ENCODE measurements at places on chromosomes 1 and 21. TPM values are rescaled to one million over a fixed set of nuclear protein-coding genes. Genes with fewer than 3 reads are reported as not detected.
A peak's percentile ranks its signal among the peaks of the same experiment; 100 is the strongest.

The CD84 gene
- total RNA-seq = 13.5 TPM

The GNAT2 gene
- not detected for total RNA-seq

The IL12RB2 gene
- total RNA-seq = 9.4 TPM

The CRNN gene
- 0.72 TPM for total RNA-seq

The CYP4X1 gene
- total RNA-seq = not detected

The TSPEAR gene
- not detected for total RNA-seq

The C1QB gene
- total RNA-seq = 201 TPM

The FUBP1 gene
- 126 TPM for total RNA-seq

The FCGR3B gene
- 5.5 TPM for total RNA-seq

The VWA5B1 gene
- total RNA-seq = 0.24 TPM

The MYCBP gene
- total RNA-seq = 9.4 TPM

The ELAPOR1 gene
- total RNA-seq = 1.9 TPM

The LRRC71 gene
- not detected for total RNA-seq

DNA sequence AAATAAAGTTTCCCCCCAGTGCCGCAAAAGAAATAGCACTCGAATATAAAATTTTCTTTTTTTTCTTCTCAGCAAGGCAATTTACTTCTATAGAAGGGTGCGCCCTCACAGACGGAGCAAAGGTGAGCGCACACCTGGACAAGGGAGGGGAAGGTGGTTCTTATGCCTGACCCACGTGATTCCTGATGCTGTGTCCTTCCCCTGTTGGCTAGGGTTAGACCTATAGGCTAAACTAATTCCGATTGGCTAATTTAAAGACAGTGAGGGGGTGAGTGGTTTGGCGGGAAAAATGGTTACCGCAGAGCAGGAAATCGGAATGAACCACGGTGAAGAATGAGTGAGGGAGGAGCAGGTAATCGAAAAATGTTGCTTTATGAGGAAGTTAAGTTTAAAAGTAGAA is 607 bp upstream of the FAAH start:
- DNase-seq = no peak

DNA sequence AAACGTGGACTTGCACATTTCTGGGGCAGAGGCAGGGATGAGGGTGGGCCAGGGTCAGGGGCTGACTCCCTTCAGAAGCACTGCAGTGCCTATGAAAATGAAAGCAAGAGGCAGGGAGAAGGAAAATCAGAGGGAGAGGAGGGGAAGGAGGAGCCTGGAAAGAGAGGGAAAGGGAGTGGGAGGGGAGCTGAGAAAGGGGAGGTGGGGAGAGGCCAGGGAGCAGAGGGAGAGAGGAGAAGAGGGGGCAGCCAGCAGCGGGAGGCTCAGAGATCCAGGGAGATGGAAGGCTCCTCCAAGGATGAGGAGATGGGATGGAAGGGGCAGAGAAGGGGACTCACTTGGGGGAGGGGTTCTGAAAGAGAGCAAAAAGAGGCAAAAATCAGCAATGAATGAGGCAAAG is 96.3 kb upstream of the KLHDC7A start:
- DNase-seq = peak; percentile 79

- DNase-seq = no peak
Observed at GRCh38 chr1:243798726-243799125, 51.3 kb downstream of the AKT3 start.

DNA sequence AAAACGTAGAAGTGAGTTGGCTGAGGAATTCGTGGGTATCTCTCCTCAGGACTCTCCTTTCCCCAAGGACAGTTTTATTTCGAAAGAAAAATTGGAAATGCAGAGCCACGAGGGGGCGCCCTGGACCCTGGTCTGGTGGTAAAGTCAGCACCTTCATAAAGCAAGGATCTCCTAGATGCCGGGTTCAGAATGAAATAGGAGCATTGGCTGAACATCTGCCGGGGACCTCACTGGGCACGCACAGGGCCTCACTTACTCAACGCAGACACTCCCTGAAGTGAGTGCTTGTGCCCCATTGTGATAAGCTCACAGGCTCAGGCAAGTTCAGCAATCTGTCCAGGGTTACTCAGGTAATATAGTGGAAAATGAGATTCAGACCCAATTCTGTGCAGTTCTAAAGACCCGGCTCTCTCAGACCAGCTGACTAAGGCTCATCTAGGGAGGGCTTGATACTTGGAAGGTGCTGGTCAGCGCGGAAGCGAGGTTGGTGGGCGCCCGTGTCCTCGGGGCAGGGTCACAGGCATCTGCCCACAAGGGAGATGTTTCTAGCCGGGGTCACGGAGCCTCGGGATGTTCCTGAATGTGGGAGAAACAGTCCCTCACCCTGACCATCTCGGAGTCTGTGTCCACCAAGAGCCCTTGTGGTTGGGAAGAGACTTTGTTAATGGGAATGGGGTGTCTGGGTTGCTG is 55.7 kb upstream of the ETV3 start:
- peak; percentile 71 for DNase-seq

GRCh38 chr1:35111106-35111505 is 31.9 kb downstream of the ZMYM1 start:
- DNase-seq = no peak

GRCh38 chr1:231839999-231840398 is 213.4 kb downstream of the DISC1 start:
- DNase-seq = no peak

DNA sequence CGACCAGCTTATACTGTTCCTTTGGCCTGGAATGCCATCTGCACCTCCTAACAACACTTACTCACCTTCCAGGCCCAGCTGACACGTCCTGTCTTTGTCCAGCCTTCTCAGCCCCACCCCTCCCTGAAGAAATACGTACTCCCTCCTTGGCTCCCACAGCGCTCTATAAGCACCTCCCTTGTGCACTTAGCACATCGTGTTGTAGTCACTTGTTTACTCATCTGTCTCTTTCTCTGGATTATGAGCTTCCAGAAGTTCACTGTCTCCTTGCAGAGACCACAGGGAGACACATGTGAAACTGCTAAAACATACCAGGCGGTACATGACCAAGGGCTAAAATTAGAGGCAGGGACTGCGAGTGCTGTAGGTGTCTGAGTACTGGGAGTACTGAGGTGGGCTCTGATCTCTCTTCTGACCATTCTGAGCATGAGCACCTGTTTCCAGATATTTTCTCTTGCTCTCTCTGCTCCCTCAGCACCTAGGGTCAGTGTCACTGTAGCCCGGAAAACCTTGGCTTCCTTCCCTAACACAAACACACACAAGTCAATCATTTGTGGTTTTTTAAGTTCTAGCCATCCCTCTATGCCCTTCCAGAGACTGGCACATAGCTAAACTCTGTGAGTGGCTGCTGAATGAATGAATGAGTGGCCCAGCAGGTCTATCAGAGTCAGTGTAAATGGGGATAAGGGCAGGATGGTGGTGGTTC is 5.1 kb downstream of the DCST1 start:
- DNase-seq = no peak

- no peak for DNase-seq
Observed at GRCh38 chr1:195085196-195085595, 1523.0 kb downstream of the KCNT2 start.

GRCh38 chr1:174519844-174520243 is 72.1 kb downstream of the GPR52 start:
- no peak for DNase-seq

DNA sequence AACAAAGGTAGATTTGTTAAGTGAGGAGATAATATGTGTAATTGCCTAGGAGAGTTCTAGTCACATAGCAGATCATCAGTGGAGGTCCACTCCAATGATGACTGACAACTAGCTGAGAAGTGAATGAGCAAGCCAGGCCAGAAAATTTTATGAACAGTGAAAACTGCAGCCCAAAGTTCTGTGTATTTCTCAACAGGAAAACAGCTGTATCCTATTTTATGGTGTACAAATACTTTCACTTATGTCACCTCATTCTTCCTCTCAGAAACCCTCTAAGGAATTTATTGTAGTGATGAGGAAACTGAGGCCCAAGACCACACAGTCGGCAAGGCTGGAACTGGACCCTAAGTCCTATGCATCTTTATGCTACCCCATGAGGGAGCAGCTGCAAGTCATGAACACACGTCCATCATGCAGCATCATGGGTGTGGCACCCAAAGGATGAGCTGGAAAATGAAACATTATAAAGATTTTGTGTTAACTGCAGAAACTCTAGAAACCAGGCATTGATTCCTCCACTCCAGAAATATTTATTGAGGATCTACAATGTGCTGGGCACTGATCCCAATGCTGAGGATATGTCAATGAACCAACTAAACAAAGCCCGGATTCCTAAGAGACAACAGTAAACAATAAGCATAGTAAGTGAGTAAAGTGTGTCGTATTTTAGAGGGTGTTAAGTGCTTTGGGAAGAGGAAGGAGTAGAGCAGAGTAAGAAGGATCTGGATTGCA is 99.5 kb upstream of the DUSP10 start:
- no peak for DNase-seq

GRCh38 chr21:24881506-24881905 is 725.8 kb downstream of the MRPL39 start:
- DNase-seq = peak; percentile 76

DNA sequence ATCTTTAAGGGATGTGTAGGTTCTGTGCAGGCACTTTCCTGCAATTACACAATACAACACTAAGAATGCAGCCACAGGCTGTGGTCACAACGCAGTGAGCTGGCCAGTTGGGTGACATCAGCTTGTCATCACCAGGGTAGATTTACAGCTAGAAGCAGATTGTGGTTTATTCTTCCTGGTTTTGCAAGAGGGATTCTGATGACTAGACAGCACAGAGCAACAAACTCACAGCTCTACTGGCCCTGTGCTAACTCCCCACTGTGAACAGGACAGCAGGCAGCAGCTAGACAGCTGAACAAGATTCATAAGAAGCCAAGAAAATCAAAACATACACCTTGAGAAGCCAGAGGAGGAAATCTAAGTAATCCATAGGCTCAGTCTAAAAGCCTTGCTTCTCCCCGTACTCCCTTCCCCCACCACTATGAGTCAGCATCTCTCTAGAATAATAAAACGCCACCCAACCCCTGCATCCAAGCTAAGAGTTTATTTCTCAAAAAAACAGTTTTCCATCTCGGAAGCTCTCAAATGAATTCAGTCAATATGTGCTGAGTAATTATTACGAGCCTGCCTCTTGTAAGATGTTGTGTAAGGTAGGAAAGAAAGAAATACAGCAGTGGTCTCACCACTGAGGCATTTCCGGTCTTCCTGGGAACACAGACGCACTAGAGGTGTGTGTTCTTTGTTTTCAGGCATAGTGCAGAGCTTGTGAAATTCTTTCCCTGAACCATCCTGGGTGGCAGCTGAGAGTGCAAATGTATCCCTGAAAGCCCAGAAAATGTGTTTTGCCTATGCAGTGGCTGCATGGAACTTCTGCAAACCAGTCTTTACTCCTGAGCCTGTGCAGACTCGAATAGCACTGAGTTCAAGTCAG is 162.8 kb downstream of the NTPCR start:
- peak; percentile 96 for DNase-seq

- DNase-seq = no peak
Observed at GRCh38 chr1:162704673-162705424, 72.6 kb downstream of the DDR2 start.

GRCh38 chr1:44239331-44239960 is 26.2 kb downstream of the DMAP1 start:
- peak; percentile 90 for DNase-seq

- peak; percentile 19 for DNase-seq
Observed at GRCh38 chr1:48203287-48203900, 19.1 kb upstream of the SLC5A9 start.

- DNase-seq = peak; percentile 46
Observed at GRCh38 chr1:201648907-201649721, 110.2 kb downstream of the NAV1 start.
